ENCODE measurements at places on chromosomes 3 and 15.

DNA sequence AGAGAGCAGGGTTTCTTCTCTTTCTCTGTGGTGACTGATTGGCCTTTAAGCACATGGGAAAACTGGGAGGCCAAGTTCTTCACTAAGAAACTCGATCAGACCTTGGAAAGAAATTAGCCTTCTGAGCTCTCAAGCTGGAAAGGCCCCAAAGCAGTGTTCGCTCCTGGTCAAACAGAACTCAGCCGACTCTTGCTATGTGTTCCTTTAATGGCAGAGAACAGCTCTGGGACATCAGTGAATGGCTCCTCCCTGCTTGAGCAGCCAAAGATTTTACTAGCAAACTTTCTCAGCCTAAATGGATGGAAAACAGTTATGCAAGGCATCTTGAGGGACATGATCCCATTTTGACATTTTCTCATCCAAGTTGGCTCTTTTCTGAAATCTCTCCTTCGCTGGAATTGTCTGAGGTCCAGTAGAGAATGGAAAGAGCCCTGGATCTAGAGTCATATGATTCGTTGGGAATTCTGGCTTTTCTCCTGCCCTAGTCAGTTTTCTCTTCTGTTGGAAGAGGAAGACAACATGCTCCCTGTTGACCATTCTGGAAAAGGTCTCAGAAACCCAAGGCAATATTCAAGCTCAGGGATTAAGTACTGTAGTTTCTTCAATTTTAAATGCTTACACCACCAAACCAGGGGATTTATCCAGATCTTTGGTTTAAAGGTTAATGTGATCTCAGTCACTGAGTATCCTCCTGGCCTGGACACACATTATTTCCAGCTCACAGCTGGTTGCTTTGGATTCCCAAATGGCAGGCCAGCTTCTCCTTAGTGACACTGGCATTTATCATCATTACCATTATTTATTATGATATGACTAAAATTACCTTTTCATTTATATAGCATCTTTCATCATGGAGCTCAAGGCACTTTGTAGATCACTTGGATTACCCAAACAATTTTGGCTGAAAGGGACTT is 319.6 kb downstream of the AGBL1 start:
- DNase-seq: no peak

DNA sequence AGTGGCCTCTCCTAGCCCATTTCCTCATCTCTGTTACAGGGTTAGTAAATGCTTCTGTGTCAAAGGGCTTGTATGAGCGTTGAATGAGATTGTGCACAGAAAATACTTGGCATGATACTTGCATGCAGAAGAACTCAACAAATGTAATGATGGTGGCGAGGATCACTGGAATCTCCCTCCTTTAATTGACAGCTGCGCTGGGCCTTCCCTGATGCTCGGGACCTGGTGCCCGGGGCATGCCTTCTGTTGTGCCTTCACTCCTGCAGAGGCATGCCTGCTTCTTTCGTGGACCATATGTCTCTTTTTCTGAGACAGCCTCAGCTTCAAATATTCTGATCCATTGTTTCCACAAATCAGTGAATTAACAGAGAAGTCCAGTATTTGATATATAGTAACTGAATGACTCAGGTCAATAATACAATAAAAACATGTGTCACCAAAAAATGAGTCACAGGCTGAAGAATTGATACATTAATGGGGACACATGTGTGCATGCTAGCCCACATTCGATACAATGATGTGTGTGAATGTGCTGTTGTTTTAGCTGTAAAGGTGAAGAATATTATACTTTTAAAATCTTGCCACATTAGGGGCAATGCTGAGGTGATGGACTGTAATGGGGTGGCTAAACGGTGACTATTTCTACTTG is 243.3 kb upstream of the TBL1XR1 start:
- DNase-seq: no peak

DNA sequence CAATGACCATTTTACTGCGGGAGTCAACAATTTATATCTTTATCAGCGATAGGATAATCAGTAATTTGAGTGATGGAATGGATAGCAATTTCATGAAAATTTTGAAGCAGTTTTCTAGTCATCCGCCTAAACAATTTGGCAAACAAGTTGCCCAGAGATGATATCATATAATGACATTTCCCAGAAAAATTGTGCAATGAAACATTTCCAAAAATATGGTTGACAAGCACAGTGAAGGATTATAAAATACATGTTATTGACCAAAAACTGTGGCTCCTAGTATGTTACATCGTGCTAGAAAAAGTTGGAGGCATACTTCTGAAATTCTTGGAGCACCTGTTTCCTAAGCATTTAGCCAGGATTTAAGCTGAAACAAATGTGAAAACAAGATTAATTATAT is 145.1 kb downstream of the GHSR start:
- DNase-seq: no peak

DNA sequence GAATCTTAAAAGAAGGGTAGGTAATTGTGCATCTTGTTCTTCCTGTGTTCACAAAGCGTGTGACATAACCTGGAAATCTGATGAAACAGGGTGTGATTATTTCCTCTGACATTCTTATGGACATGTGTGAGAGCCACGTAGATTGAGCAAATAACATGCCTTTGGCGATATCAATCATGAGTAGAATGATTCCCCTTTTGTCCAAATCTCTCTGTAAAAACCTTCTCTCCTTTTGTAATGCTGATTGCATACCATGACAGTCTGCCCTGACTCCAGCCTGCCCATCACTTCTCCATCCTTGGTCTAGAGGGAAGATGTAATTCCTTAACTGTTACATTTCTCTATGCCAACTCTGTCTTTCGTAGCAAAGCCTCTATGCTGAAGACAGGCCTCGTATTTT is 115.0 kb downstream of the IL5RA start:
- DNase-seq: no peak

DNA sequence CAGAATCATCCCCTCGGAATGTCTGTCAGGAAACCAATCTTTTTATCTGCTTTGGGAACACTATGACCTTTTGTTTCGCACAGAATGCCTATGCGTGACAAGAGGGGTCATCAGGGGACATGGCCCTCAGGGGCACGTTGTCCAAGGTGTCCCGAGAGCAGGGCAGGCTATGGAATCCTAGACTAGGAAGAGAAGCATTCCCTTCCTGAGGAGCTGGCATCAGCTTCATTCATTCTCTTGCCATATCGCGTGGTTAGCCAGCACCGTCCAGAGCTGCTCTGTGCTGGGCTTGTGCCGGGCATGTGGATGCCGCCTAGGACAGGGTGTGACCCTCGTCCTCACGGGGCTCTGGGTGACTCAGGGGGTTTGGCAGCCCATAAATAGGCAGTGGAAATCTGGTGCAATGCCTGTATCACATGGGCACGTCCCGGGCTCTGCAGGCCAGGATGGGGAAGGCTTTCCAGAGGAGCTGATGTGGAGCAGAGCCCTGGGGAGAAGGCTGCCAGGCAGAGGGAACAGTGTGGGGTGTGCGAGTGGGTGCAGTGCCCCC is 117.8 kb downstream of the TMEM266 start:
- no peak for DNase-seq

DNA sequence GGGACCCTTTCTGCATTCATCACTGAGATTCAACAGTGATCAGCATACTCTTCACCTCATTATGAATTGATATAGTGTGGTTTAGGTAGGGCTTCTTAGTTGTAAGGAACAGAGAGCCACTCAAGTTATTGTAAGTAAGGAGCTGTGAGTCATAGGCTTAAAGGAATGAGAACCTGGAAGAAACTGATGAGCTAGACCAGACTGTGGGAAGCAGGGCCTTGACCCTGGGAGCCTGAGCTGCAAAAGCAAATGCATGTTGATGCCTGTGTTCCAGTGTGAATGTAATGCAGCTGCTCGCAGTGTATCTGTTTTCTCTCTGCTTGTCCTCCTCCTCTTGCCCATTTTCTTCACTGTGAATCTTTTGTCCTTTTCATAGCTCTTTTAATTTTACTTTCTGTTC is 13.6 kb downstream of the ZKSCAN7 start:
- no peak for DNase-seq

All from hematopoietic multipotent progenitor cell (in vitro differentiated cells).